ENCODE measurements at places on chromosomes 11 and 22. TPM values are rescaled to one million over a fixed set of nuclear protein-coding genes. Genes with fewer than 3 reads are reported as not detected.
A peak's percentile ranks its signal among the peaks of the same experiment; 100 is the strongest.

KDM4D gene
- total RNA-seq: 0.93 TPM

BATF2 gene
- total RNA-seq: 4.5 TPM

APOBEC3F gene
- total RNA-seq: 10.4 TPM

GRCh38 chr22:39502789-39503409 lies 809 bp downstream of the MIEF1 start:
- no peaks in the 10 kb centered on the region for H3K27me3 ChIP-seq
- H3K36me3 ChIP-seq: peaks cover 22% of the 10 kb centered on the region
- DNase-seq: no peak
- H3K27ac ChIP-seq: peak overlapping the region; percentile 21
- peak overlapping the region; percentile 88 for H3K4me3 ChIP-seq

All from astrocyte (in vitro differentiated cells and primary cell).